ENCODE measurements at places on chromosomes 5 and 9.

- DNase-seq: peak; percentile 26
Observed at GRCh38 chr9:71819115-71819739, 50.9 kb upstream of the CEMIP2 start.

DNA sequence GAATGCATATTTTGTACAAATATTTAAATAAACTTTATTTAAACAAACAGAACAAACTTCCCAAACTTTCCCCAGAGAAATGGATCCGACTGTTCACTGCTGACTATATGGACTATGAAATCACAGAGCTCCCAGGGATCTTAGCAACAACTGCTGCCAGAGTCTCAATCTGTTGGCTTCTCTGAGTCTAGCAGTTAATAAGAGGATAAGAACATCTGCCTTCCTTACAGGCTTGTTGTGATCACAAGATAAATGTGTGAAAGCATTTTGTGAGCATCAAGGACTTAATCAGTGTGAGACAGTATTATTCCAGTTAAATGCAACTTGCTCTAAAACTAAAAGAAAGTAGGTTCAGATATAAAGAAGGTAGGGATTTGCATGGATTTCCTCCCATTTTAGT is 31.4 kb upstream of the MYOT start:
- DNase-seq: no peak

DNA sequence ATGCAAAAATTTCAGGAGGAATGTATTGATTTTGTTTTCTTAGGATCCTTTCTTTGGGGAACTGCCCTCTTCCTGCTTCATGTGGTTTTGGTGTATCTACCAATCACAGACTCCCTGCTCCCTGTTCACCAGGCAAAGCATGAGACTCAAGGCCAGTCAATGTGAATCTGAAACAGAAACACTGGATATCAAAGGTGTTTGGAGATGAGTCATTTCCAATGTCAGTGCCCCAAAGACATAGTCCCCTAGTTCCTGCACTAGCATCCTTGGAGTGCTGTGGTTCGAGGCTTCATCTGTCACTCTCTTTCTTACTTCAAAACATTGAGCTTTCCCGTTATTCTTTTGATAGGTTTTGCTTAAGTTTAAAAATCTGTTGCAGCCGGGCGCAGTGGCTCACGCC is 8.1 kb downstream of the PPP3R2 start:
- peak; percentile 2 for DNase-seq

GRCh38 chr5:142254431-142254830 is 70.4 kb downstream of the SPRY4 start:
- no peak for DNase-seq

- DNase-seq: no peak
Observed at GRCh38 chr9:89523948-89524347, 26.0 kb upstream of the SEMA4D start.

DNA sequence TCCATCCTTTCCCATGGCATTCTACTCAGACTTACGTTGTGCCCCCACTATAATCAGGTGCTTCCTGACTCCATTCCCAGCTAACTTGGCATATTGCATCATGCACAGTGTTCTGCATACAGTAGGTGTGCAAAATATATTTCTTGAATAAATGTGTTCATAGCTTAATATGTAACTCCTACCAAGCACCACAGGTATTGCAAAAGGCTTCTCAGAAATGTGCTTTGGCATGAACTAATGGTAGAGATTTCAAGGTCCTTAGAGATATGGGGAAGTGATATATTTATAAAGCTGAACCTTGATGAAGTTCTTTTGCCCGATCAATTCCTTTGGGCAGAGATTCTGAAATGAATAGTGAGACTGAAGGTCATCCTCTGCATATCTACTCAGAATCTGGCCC is 220.4 kb downstream of the KCTD16 start:
- DNase-seq: no peak

- no peak for DNase-seq
Observed at GRCh38 chr5:157978061-157978460, 119.1 kb upstream of the CLINT1 start.

- no peak for DNase-seq
Observed at GRCh38 chr9:21972361-21972760, 21.8 kb downstream of the CDKN2A start.

GRCh38 chr5:74639807-74640449 is 600 bp downstream of the ENC1 start:
- DNase-seq: peak; percentile 52

- DNase-seq: no peak
Observed at GRCh38 chr5:102765350-102765749, 10.2 kb downstream of the PAM start.

DNA sequence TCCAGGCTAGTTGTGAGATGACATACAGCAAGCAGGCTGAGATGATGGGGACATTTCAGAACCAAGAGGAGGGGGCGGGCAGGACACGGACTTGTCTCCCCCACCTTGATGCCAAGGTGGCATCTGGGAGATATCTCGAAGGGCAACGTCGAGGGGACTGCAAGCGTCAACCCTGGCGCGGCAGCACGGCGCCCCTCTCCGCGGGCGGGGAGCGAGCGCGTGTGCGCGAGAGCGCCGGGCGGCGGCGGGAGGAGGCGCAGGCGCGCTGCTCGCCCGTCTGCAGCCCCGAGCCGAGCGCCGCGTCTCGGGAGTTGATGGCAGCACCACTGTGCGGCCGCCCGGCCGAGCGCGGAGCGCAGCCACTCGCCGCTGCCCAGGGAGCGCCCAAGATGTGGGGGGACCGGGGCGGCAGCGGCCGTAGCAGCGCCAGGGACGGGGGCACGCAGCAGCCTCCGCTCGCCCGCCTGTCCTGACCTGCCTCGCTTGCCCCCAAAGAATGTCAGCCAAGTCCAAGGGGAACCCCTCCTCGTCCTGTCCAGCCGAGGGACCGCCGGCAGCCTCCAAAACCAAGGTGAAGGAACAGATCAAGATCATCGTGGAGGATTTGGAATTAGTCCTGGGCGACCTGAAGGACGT is at the start of gene PRR16:
Gene PRR16 (plus strand): TSS at position 310 of the 636 bp plus-strand sequence.
- DNase-seq: no peak

GRCh38 chr5:150317048-150318003 is 14.6 kb upstream of the ARSI start:
- peak; percentile 88 for DNase-seq

DNA sequence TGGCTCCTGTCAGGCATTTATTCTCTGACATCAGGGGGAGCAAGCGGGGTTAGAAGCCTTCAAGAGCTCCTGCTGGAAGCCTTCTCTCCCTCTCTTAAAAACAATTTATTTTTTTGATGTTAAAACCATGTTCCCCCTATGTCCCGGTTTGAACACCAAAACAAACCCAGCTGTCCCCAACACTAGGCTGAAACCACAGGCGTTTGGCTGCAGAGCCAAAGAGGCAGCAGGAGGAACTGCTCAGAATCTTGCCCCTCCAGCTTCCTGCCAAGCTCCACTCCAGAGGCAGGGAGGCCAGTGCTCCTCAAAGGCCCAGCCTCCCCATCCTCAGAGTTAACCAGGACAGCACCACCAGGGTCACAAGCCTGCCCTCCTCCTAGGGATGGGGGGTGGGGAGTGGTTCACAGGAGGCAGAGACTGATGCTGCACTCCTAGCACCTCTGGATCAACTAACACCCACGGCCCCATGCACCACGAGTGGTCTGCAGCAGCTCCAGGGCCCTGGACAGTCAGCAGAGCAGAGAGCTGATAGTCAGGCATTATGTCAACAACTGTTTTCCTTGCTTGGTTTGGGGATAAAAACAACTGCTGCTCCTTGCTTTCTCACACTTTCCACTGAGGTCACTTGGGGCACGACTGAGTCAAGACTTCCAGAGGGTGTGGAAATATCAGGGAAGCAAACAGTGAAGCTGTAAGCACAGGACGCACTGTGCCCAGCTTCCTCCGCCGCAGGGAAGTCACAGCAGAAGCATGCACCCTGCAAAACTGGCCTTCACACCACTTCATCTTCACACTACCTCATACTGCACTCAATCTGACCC is 96.5 kb upstream of the ADRA1B start:
- no peak for DNase-seq

- no peak for DNase-seq
Observed at GRCh38 chr5:35988529-35988928, 2.7 kb downstream of the UGT3A1 start.

DNA sequence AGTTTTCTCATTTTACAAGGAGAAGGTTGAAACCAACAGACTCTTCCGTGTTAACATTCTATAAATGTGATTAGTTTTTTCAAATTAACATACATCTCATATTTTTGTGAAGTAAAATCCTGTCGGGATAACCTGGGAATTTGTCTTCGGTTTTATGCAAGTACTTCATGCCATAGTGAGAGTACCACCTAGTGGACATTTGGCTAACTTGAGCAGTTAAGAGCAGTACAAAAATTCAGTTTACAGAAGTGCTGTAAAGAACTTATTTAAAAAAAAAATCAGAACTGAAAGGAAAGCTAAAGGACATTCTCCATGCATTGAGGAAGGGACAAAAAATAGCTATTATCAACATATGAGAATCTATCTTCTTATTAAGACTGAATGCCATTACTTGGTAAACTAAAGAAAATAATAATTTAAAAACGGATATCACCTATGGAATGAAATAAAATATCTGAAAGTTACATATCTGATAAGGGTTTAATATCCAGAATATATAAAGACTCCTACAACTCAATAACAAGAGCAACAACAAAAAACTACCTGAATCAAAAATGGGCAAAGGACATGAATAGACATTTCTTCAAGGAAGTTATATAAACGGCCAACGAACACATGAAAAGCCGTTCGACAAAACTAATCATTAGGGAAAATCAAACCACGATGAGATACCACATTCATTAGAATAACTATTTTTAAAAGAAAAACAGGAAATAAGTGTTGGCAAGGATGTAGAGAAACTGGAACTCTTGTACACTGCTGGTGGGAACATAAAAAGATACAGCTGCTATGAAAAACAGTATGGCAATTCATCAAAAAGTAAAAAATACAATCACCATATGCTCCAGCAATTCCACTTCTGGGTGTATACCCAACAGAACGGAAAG is 117.0 kb upstream of the GNA14 start:
- DNase-seq: peak; percentile 16

- no peak for DNase-seq
Observed at GRCh38 chr5:168608386-168608785, 29.2 kb upstream of the PANK3 start.

DNA sequence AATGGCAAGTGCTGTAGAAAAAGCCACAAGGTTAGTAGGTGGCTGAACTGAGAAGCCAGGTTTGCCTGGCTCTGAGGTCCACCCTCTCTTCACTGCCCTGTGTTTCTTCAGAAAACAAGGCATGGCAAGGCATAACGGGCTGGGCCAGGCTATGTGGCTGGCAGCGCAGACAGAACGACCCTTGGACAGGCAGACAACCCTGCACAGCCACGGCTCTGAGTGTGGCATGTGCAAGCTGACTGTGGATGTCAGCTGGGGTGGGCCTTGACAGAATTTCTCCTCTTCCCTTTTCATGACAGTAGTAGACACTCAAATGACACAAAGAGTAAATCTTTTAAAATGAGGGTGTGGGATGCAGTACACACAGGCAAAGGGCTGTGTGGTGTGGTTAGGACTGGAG is 81.7 kb downstream of the MACROH2A1 start:
- no peak for DNase-seq
